ENCODE measurements at places on chromosomes 2 and 18. TPM values are rescaled to one million over a fixed set of nuclear protein-coding genes. Genes with fewer than 3 reads are reported as not detected.

The KHK gene
- 2.2 TPM for polyA plus RNA-seq

The NDC80 gene
- 0.88 TPM for polyA plus RNA-seq

The GALR1 gene
- under 0.01 TPM for polyA plus RNA-seq

The CNGA3 gene
- polyA plus RNA-seq: not detected

The GALNT5 gene
- polyA plus RNA-seq: not detected

The DTNA gene
- polyA plus RNA-seq: 80.2 TPM

The XRCC5 gene
- polyA plus RNA-seq: 35.6 TPM

The GRHL1 gene
- 0.29 TPM for polyA plus RNA-seq

The ZC3H6 gene
- polyA plus RNA-seq: 0.83 TPM

The ANKRD29 gene
- polyA plus RNA-seq: 11.5 TPM

The CDKL4 gene
- polyA plus RNA-seq: not detected

The BMP10 gene
- polyA plus RNA-seq: 0.03 TPM

The LINC00305 gene
- polyA plus RNA-seq: not detected

The MYCN gene
- 0.37 TPM for polyA plus RNA-seq

The OSR1 gene
- polyA plus RNA-seq: 6.0 TPM

The STPG4 gene
- polyA plus RNA-seq: not detected

The KCNG2 gene
- 0.25 TPM for polyA plus RNA-seq

The FAM124B gene
- polyA plus RNA-seq: 3.1 TPM

The APOB gene
- polyA plus RNA-seq: 0.22 TPM

The PLEKHH2 gene
- polyA plus RNA-seq: 1.4 TPM

The IL1A gene
- polyA plus RNA-seq: 0.01 TPM

The HOXD9 gene
- polyA plus RNA-seq: 0.29 TPM

The AMER3 gene
- polyA plus RNA-seq: not detected

The SDC1 gene
- 0.44 TPM for polyA plus RNA-seq

The SLC19A3 gene
- 2.3 TPM for polyA plus RNA-seq

The CHRNA1 gene
- 0.29 TPM for polyA plus RNA-seq

The SERPINB10 gene
- not detected for polyA plus RNA-seq

The SPP2 gene
- not detected for polyA plus RNA-seq

The SERPINB2 gene
- polyA plus RNA-seq: not detected

The M1AP gene
- polyA plus RNA-seq: 0.03 TPM

The UXS1 gene
- polyA plus RNA-seq: 19.9 TPM
